ENCODE measurements at places on chromosomes 11 and 22.

DNA sequence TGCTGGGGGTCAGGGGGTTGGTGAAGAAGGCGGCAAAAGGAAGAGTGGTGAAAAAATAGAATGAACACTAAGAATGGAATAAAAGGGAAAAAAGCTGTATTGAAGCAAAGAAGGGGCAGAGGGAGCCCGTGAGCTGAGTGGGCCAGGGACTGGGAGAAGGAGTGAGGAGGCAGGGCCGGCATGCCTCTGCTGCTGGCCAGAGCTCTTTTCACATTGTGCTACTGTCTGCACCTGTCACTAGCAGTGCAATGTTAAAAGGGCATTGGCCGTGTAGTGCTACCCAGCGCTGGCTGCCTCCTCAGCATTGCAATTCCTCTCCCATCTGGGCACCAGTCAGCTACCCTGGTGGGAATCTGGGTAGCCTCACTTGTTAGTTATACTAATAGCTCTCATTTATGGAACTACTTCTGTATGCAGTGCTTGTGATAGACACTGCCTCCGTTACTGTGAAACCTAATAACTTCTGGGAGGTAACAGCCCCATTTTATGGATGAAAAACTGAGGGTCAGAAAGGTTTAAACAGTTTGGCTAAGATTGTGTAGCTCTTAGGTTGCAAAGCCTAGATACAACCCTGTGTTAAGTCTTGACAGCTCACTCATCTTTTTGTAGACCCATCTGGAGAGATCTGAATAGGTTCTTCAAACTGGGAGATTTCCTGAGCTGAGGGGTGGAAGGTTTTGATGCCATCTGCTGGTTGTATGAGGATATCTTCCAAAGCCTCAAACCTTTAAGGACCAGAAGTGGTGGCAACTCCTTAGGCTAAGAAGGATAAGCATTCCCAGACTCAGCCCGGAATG is 8.5 kb downstream of the YPEL4 start:
- DNase-seq = no peak

- DNase-seq = no peak
Observed at GRCh38 chr11:126317432-126317755, 13.5 kb downstream of the DCPS start.

- no peak for DNase-seq
Observed at GRCh38 chr11:77698896-77699295, 61.3 kb upstream of the CLNS1A start.

DNA sequence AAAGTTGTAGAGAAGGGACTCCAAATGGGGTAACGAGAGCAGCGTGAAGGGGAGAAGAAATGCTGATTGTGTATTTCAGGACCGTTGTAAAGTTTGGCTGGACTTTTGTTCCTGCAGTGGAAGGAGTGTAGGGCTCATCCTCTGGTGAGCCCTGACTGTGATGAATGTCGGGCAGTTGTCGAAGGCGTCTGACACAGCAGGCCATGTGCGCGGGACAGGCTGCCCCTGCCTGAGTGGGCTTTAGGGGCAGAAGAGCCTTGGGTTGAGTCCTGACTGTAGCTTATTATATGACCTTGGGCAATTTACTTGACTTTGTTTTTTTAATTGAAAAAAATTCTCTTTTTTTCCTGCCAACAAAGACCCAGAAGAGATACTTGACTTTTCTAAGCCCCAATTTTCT is 3.1 kb downstream of the TRMU start:
- DNase-seq = no peak

DNA sequence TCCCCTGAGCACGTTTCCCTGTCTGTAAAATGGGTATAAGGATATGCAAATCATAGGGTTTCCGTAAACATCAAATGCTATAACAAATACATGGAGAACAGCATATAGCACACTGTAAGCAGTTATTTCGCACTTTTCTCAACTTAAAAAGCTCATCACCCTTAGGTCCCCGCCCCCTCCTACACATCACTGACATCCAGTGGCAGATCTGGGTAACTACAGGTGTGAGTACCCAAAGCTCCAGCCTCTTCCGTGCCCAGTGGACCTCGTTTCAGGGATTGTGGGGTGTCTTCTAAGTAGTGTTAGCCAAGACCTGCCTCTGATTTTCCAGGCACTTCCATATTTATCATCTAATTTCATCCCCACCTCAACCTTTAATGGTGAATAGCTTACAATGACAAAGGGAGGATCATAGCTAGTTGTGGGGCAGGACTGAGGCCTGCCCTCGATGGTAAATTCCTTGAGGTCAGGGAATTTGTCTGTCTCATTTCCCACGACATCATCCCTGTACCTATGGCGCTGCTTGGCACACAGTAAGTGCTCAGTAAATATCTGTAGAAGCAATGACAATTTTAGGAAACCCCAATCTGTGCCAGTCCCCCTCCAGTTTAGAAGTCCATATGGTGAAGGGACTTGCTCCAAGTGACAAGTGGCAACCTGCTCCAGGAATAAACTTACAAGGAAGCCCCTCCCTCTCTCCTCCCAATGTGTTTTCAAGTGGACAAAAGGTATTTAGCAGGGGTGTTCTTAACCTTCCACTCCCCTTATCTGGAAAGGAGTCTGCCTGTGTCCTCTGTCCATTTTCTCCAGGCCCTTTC is 340.5 kb downstream of the TENM4 start:
- DNase-seq = no peak

DNA sequence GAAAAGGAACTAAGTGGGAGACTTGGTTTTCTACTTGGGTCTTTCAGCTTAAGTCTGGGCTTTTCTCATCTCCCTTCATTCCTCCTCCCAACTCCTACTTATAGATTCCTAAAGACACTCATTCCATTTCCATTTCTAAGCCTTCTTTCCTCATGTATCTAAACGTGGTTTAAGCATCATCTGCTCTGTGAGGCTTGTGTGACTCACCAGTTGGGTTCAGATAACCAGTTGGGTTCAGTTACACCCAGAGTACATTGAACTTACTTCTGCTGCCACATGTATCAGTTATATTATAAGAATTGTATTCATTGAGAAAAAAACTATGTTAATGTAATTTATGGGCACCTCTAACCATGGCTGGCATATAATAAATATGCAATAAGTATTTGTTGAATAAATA is 831.2 kb upstream of the CCDC90B start:
- DNase-seq = no peak

DNA sequence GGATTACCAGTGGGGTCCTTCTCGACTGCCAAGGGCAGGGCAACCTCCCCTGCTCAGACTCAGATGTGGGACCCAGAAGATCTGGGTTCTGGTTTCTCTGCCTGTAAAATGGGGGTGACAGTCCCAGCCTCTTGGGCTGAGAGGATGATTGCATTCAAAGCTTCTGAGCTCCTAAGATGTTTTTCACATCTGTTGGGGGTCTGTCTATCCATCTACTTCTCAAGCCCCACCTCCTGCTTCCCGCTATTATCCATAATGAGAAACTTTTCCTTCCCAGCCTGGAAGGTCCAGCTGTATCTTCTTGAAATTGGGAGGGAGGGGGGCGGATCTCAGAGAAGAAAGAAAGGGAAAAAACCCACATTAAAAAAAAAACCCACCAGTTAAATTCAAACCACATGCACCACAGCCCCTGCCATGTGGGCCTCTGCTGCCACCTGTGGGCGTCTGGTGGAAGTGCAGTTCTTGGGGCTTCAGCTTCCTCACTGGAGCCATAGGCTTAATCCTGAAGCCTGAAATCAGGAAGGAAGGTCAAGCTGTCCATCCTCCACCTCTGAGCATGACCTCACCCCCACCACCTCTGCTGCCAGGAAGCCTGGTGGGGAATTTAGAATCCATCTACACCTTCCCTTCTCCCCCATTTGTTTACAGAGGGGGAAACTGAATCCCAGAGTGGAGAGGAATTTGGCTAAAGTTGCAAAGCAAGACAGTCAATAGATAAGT is 27.3 kb downstream of the ARHGEF17 start:
- DNase-seq = peak; percentile 85

DNA sequence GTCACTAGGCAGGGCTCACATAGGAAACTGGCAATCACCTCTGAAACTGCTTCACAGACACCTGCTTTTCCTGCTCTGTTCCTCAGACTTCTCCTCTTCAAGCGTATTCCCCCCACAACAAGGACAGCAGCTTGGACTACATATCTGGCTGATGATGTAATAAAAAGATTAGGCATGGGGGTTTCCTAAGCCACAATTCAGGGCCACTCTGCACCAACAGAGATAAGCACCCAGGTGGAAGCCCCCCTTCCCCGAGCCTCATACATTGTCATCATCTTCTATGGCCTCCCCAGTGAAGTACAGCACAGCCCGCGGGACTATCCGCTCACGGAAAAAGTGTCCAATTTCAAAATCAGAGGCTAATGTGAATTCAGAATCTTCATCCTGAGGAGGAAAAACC is 25.0 kb upstream of the PHLDA2 start:
- no peak for DNase-seq
